WERI-Rb-1 (cell line): ENCODE measurements at places on chromosomes 3 and 15.

- DNase-seq: no peak
Measured at GRCh38 chr15:49062900-49063299, 16.7 kb upstream of the SECISBP2L start.

GRCh38 chr3:25007974-25008658, 419.9 kb upstream of the RARB start:
- DNase-seq: no peak

DNA sequence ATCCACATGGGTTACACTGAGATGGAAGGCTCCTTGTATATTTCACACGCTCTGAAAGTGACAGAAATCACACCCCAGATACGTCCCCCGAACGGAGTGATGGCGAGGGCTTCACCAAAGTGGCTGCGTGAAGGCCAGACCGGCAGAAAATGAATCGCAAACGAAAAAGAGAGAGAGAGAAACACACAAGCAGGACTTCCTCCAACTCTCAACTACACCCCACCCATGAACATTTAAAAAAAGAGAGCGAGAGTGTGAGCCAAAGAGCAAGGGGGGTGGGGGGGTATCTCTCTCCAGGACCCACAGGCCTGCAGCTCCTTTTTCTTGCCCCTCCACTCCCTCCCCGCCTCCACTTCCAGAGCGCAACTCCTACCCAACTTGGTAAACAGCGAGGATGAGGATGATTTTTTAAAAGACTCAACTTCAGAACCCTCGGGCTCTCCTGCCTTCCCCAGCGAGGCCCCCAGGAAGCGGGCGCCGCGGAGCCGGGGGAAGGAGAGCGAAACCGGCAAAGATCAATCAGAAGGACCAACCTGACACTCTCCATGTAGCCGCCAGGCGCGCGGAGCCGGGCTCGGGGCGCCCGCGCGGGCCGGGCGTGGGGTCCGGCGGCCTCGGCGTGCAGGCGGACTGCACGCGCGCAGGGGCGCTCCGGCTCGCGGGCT, 519.1 kb downstream of the FOXP1 start:
- peak; percentile 9 for DNase-seq

- no peak for DNase-seq
Measured at GRCh38 chr3:29565236-29565635, 284.4 kb downstream of the RBMS3 start.

DNA sequence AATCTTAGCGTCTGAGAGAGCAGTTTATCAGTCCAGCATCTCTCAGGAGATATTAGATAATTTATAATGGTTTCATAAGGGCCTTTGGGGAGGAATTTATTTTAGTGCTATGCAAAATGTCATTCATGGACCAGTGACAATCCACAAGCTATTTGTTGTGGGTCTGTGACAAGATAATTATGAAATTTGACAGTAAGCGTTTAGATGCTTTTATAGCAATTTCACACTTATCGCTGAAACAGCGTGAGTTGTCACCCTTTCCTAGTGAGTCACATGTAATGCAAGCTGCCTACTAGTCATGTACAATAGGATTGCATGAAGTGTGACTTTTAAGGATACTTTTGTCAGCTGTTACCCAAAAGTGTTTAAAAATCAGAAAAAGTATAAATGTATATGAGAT, 315.6 kb upstream of the THBS1 start:
- no peak for DNase-seq

DNA sequence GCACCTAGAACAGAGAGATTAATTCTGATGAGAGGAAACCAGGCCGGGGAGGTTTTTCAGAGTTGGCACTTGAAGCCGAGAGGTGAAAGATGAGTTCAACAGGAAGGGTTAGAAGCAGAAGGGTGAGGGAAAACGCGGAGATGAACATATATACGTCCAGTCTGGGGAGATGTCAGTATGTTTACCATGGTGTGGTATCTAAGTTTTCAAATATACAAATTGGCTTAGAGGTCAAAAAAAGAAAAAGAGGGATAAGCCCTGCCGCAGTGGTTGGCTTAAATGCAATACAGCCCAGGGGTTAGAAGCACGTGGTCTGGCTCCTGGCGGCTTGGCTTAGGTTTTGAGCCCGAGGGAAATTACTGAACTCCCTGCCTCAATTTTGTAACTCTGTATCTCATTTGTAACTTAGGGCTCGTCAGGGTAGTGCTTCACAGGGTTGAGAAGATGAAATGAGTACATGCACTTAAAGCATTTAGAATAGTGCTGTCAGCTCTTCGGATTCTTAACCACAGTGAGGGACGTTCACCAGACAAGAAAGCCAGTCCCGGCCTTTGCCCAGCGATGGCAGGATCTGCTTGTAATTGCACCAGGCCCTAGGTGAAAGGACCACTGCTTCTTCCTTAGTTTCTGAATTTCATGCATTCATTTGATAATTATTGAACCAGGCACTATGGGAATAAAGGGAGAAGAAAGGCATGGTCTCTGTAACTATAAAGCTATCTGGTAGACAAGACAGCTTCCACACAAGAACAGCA, 6.4 kb downstream of the HES1 start:
- DNase-seq: no peak

DNA sequence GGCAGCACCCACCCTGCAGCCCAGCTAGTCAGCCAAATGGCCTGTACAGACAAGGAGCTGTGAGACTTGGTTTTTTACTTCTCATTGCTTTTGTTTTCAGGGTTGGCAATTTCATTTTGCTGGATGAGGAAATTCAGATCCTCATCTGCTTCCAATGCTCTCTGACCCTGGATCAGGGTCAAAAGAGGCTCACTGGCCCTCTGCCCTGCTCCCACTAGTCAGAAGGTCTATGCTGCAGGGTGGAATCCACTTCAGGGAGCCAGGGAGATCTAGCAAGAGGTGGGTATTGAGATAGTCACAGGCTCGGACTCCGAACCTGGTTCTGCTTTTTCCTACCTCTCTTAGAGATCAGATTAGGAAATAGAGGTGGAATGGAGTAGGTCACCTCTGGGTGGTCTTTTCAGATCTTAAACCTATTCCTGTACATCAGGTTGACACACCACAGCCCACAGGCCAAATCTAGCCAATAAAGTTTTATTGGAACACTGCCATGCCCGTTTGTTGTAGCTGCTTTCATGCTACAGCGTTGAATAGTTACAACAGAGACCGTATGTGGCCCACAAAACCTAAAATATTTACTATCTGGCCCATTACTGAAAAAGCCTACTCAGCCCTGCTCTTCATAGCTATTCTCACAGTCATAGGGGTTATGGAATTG, 26.4 kb upstream of the GLCE start:
- DNase-seq: no peak

- no peak for DNase-seq
Measured at GRCh38 chr3:104974316-104974715, 392.4 kb upstream of the ALCAM start.

GRCh38 chr3:126394179-126394976, at the start of gene CFAP100:
TSS of gene CFAP100 (plus strand) at chr3:126394909. CDS start at chr3:126396001, 1,092 bp downstream.
- peak; percentile 50 for DNase-seq

- DNase-seq: no peak
Measured at GRCh38 chr15:69807721-69808120, 290.0 kb downstream of the TLE3 start.

DNA sequence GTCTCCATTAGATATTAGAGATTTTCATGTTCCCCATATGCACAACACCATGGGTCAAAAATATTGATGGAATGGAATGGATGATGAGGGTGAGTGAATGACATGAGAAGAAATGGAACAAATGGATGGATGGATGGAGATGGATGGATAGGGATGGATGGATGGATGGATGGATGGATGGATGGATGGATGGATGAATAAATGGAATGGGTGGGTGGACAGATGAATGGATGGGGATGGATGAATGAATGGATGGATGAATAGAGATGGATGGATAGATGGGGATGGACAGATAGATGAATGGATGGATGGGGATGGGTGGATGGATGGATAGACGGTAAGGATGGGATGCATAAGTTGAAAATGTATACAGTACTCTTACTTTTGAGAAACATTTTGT, 18.6 kb downstream of the CFAP92 start:
- no peak for DNase-seq

GRCh38 chr15:64152507-64153387, 1.2 kb downstream of the SNX22 start:
- no peak for DNase-seq

- DNase-seq: no peak
Measured at GRCh38 chr3:33918126-33918756, 119.8 kb downstream of the PDCD6IP start.

DNA sequence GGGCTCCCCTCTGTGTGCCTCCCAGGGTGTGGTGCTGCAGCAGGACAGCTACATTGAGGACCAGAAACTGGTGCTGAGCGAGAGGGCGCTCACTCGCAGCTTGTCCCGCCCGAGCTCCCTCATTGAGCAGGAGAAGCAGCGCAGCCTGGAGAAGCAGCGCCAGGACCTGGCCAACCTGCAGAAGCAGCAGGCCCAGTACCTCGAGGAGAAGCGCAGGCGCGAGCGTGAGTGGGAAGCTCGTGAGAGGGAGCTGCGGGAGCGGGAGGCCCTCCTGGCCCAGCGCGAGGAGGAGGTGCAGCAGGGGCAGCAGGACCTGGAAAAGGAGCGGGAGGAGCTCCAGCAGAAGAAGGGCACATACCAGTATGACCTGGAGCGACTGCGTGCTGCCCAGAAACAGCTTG, 53.7 kb downstream of the KLHL25 start:
- DNase-seq: no peak

DNA sequence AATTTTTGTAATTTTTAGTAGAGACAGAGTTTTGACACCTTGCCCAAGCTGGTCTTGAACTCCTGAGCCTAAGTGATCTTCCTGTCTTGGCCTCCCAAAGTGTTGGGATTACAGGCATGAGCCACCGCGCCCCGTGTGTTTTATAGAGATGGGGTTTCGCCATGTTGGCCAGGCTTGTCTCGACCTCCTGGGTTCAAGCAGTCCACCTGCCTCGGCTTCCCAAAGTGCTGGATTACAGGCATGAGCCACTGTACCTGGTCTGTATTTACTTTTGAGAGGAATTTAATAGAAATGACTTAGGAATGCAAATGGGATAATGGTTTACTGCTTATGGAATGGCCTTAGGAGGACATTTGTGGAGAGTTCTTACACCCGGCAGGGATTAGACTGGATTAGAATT, 10.8 kb downstream of the TATDN2 start:
- no peak for DNase-seq

DNA sequence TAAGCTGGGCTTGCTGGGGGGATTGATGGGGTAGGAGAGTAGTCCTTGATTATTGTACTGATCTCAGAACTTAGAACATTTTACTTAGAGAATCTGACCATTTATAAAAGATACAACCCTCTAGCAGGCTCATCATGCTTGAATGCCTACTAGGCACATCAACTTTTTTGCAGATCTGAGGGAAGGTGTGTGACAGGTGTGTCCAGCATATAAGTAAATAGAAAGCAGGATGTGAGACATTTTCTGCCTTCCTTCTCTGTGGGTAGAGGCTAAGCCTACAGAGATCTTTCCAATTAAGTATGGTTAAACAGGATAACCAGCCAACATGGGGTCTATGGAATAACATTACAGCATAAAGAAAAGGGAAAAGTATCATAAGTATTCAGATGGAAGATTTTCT, 159.1 kb downstream of the AKAP13 start:
- no peak for DNase-seq

- DNase-seq: no peak
Measured at GRCh38 chr3:127999509-128000106, 52.6 kb upstream of the SEC61A1 start.

DNA sequence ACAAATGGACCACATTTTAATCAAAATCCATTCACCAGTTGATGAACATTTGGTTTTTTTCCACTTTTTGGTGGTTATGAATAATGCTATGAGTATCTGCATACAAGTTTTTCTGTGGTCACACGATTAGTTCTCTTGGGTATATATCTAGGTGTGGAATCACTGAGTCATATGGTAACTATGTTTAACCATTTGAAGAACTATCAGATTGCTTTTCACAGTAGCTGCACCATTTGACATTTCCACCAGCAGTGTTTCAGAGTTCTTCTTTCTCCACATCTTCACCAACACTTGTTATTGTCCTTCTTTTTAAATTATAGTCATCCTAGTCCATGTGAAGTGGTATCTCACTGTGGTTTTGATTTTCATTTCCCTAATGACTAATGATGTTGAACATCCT, 33.3 kb upstream of the ATG7 start:
- no peak for DNase-seq

DNA sequence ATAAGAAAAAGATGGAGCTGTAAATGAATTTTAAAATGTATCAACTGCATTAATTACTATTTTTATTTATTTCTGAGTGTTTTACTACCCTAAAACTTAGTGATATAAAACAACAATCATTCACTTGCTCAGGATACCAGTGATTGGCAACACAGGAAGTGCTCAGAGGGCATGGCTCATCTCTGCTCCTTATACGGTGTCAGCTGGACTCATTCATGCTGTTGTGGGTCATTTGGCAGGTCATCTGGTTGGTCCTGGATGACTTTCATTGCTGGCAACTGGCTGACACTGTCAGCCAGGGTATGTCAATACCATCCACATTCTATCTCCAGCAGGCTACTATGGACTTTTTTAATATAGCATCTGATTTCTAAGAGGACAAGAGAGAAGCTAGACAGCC, 689.6 kb upstream of the NECTIN3 start:
- no peak for DNase-seq

- no peak for DNase-seq
Measured at GRCh38 chr3:69999140-70000027, at the start of gene SAMMSON. TSS of gene SAMMSON (plus strand) at chr3:69999733.

DNA sequence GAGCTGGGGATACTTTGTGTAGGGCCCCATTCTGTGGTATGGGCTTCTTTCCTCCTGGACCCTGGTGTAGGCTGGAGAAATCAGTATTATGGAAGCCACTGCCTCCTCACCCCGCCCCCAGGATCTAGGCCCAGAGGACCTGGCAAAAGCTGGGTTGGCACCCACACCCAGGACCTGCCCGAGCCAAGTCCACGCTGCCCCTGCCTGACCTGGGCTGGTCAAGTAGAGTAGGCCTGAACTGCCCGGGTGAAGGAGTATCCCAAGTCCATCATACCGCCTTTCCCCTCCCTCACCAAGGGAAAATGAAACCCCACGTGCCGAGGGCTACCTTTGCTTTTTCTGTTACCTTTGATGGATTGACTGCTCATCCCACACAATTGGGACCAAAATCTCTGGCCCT, 37.7 kb upstream of the TRAK1 start:
- no peak for DNase-seq

- DNase-seq: no peak
Measured at GRCh38 chr3:152261329-152261728, 7.4 kb upstream of the MBNL1 start.

GRCh38 chr15:76196269-76197231, 114.7 kb downstream of the ETFA start:
- DNase-seq: peak; percentile 94

- peak; percentile 21 for DNase-seq
Measured at GRCh38 chr3:52321481-52321880, 5.4 kb downstream of the DNAH1 start.

- DNase-seq: no peak
Measured at GRCh38 chr15:63291507-63291906, 14.1 kb downstream of the APH1B start.

GRCh38 chr15:48945386-48945785, 18.3 kb downstream of the SHC4 start:
- DNase-seq: no peak

DNA sequence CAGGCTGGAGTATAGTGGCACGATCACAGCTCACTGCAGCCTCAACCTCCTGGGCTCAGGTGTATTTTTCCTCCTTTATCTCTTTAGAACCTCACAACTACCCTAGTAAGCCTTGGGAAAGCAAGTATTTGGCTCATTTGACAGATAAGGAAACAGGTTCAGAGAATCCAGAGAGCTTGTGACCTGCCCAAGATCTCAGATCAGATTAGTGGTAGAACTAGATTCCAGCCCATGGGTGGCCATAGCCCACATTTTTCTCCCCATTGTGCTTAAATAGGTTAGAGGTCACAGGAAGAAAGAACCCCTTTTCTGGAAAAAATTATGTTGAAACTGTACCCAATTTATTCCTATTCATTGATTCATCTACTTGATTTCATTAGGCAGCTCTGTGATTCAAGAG, 64.3 kb downstream of the TSC22D2 start:
- DNase-seq: no peak
